ENCODE measurements at places on chromosomes 1 and 21. TPM values are rescaled to one million over a fixed set of nuclear protein-coding genes. Genes with fewer than 3 reads are reported as not detected.

Gene EPHB2
- total RNA-seq, result 0.33 TPM

Gene TMEM240
- total RNA-seq, result 0.59 TPM

Gene TNFSF18
- total RNA-seq, result not detected

Gene S100A14
- not detected for total RNA-seq

Gene TP73
- total RNA-seq, result 0.63 TPM

Gene SLAMF9
- not detected for total RNA-seq

Gene TMEM82
- not detected for total RNA-seq

Gene TNFRSF14
- 164 TPM for total RNA-seq

Gene NHLH1
- total RNA-seq, result 0.48 TPM

Gene WDTC1
- 22.2 TPM for total RNA-seq

Gene PDE4DIP
- 29.1 TPM for total RNA-seq

Gene ITSN1
- 4.9 TPM for total RNA-seq

Gene AQP10
- not detected for total RNA-seq

Gene TRIM58
- total RNA-seq, result 0.16 TPM

Gene RAB7B
- total RNA-seq, result 0.48 TPM

Gene KCNA2
- total RNA-seq, result 0.24 TPM

All from CD8-positive, alpha-beta memory T cell (primary cell).